ENCODE measurements at places on chromosomes 3 and 15. TPM values are rescaled to one million over a fixed set of nuclear protein-coding genes. Genes with fewer than 3 reads are reported as not detected.

The GABRA5 gene
- total RNA-seq = not detected

The FBXO40 gene
- not detected for total RNA-seq

The SCAP gene
- 69.2 TPM for total RNA-seq

The SYNM gene
- total RNA-seq = 1.5 TPM

The GPD1L gene
- 26.8 TPM for total RNA-seq

The ROBO1 gene
- 0.32 TPM for total RNA-seq

The TGM4 gene
- total RNA-seq = not detected

The MRPS11 gene
- 59.7 TPM for total RNA-seq

The WDR93 gene
- not detected for total RNA-seq

The ALS2CL gene
- total RNA-seq = 0.09 TPM

The LRRC58 gene
- 21.4 TPM for total RNA-seq

The SPINT1 gene
- 4.0 TPM for total RNA-seq

The ARHGEF26 gene
- 0.23 TPM for total RNA-seq

The LRTM1 gene
- not detected for total RNA-seq

The TM6SF1 gene
- total RNA-seq = 13.3 TPM

The ZNF860 gene
- total RNA-seq = not detected

The PEX5L gene
- 0.56 TPM for total RNA-seq

The GASK1A gene
- total RNA-seq = not detected

The TUBGCP5 gene
- total RNA-seq = 20.5 TPM

The GABRB3 gene
- not detected for total RNA-seq

The GLDN gene
- total RNA-seq = not detected

Data from activated CD8-positive, alpha-beta memory T cell treated with anti-CD3 and anti-CD28 coated beads, Interleukin-2, amount 10 ng/mL, durations not matched to agents 7 days and 5 days (primary cell).